ENCODE measurements at places on chromosomes 13 and 19. TPM values are rescaled to one million over a fixed set of nuclear protein-coding genes. Genes with fewer than 3 reads are reported as not detected.

- no peak for DNase-seq
- no peaks in the 10 kb centered on the region for H3K36me3 ChIP-seq
- H3K27ac ChIP-seq = no peak overlapping the region
- H3K27me3 ChIP-seq = no peaks in the 10 kb centered on the region
- H3K4me1 ChIP-seq = no peaks in the 10 kb centered on the region
These were observed 8.0 kb upstream of the TMEM160 start for GRCh38 chr19:47056411-47056810.

LILRA2 gene
- total RNA-seq = 0.68 TPM

- no peak overlapping the region for H3K4me3 ChIP-seq
- H3K27me3 ChIP-seq = no peaks in the 10 kb centered on the region
- no peaks in the 10 kb centered on the region for H3K36me3 ChIP-seq
- H3K27ac ChIP-seq = peak overlapping the region; percentile 94
- H3K4me1 ChIP-seq = peaks cover 79% of the 10 kb centered on the region
- DNase-seq = no peak
These were observed 37.1 kb upstream of the MEDAG start for GRCh38 chr13:30868799-30869470.

GRCh38 chr13:27962128-27962841 lies 6.8 kb downstream of the CDX2 start:
- DNase-seq = no peak
- H3K4me1 ChIP-seq = peaks cover 16% of the 10 kb centered on the region
- H3K27me3 ChIP-seq = peaks cover 26% of the 10 kb centered on the region
- no peak overlapping the region for H3K27ac ChIP-seq

TNFRSF19 gene
- total RNA-seq = 1.4 TPM

DNA sequence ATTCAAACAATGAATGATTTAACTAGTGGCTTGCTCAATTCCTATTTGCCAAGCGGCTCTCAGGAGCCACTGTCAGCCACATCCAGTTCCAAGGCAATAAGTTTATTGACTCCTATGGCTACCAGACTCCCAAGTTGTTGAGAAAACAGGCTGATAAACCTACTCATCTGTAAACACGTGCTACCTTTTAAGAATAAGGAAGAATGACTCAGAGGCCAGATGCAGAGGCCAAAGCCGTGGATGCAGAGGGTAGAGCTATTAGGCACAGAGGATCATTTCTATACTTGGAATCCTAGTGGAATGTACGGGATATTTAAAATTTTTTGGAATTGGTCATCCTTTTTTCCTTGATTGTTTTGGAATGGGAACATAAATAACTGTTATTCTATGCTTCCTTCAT lies 1921.1 kb downstream of the OLFM4 start:
- no peaks in the 10 kb centered on the region for H3K27me3 ChIP-seq
- H3K36me3 ChIP-seq = no peaks in the 10 kb centered on the region
- H3K27ac ChIP-seq = no peak overlapping the region
- H3K4me3 ChIP-seq = no peak overlapping the region
- H3K4me1 ChIP-seq = no peaks in the 10 kb centered on the region
- DNase-seq = no peak

DNA sequence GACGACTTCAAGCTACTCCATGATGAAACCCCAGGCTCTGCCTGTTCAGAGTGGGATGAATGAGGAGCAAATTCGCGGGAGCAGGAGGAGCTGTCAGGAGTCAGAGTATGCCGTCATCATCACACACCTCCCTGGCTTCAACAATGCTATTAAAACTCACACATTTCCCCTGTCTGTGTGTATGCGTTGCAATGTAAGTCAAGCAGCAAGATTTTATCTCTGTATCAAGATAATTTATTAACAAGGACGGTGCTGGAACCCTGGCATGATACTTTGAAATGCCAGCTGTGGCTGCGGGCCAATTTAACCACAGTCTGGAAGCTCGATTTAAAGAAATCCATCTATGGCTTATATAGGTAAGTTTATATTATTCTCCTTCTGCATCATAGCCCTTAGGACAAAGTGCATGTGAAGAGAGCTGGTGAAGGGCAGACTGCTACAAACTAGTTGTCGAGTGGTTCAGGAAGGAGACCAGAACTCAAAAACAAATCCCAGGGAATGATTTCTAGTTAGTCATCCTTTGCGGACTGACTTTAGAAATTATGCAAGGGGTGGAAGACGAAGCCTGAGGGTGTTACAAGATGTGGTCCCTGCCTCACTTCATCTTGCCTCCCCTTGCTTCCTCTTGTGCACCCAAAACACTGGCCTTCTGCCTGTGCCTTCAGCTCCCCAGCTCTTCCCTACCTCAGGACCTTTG lies 486.5 kb downstream of the COG6 start:
- H3K4me3 ChIP-seq = no peak overlapping the region
- H3K4me1 ChIP-seq = no peaks in the 10 kb centered on the region
- H3K27me3 ChIP-seq = no peaks in the 10 kb centered on the region
- H3K36me3 ChIP-seq = no peaks in the 10 kb centered on the region
- H3K27ac ChIP-seq = no peak overlapping the region
- DNase-seq = no peak

DNA sequence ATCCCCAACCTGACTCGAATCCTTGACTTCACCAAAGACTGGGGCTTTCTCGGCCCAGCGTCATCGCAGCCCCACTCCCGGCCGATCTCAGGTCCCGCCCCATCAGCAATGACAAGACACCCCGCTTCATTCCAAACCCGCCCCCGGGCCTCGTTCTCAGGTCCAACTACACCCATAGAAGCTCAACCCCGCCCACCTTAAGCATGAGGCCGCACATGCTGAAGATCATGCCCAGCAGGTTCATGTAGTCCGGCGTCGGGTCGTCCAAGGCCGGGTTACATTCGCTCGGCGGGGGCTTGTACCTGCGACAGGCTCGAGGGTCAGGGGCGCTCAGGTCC lies 2.3 kb downstream of the WDR83 start:
- no peaks in the 10 kb centered on the region for H3K27me3 ChIP-seq
- H3K36me3 ChIP-seq = peaks cover 4% of the 10 kb centered on the region
- peaks cover 43% of the 10 kb centered on the region for H3K4me1 ChIP-seq
- peak overlapping the region; percentile 100 for H3K27ac ChIP-seq

ADGRE3 gene
- total RNA-seq = not detected

DNA sequence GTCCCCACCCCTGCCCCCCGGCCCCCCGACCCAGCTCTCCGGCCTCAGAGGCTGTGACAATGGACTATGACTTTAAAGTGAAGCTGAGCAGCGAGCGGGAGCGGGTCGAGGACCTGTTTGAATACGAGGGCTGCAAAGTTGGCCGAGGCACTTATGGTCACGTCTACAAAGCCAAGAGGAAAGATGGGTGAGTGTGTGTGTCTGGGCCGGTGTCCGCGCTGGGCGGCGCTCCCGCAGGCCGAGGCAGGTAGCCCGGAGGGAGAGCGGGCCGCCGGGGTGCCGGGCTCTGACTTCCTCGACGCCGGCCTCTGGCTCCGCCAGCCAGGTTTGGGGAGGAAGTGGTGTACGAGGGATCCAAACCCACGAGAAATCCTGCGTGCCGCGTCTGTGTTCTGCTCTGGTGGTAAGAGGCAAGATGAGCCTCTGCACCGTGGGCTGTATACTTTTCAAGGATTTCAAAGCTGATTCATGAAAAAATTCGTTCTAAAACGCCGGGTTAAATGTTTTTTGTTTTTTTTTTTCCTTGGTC lies 718 bp downstream of the CDK8 start:
- peaks cover 23% of the 10 kb centered on the region for H3K4me1 ChIP-seq
- H3K36me3 ChIP-seq = no peaks in the 10 kb centered on the region
- H3K4me3 ChIP-seq = peak overlapping the region; percentile 81
- no peaks in the 10 kb centered on the region for H3K27me3 ChIP-seq
- peak overlapping the region; percentile 87 for H3K27ac ChIP-seq

AMER2 gene
- total RNA-seq = not detected

SERPINE3 gene
- total RNA-seq = not detected

DNA sequence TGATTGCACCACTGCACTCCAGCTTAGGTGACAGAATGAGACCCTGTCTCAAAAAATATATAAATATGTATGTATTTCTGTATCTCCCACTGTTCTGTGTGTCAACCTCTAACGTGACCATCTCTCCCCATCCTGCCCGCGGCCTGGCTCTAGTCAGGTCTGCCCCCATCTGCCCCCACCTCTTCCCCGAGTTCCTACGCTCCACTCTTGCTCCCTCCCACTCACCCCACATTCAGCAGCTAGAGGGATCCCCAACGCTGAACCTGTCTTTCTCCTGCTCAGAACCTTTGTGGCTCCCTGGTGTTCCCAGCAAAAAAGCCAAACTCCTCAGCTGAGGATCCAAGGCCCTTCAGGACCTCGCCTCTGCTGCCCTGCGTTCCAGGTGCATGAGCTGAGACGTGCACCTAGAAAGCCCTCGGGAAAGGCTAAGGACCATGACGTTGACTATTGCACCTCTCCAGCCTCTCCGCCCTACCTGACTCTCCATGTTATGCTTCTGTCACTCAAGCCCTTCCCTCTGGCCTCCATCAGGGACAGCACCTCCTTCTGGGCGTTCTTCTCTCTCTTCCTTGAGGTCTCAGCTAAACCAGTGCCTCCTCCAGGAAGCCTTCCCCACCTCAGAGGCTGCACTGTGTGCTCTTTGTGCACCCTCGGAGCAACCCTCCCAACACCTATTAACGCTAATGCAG lies 18.1 kb downstream of the AKT2 start:
- peaks cover 13% of the 10 kb centered on the region for H3K36me3 ChIP-seq
- no peak overlapping the region for H3K27ac ChIP-seq
- peaks cover 6% of the 10 kb centered on the region for H3K4me1 ChIP-seq
- DNase-seq = no peak
- no peaks in the 10 kb centered on the region for H3K27me3 ChIP-seq

- no peak overlapping the region for H3K4me3 ChIP-seq
- DNase-seq = no peak
- H3K27me3 ChIP-seq = no peaks in the 10 kb centered on the region
These were observed 104.4 kb downstream of the LHFPL6 start for GRCh38 chr13:39498471-39499114.

- H3K27ac ChIP-seq = no peak overlapping the region
- DNase-seq = no peak
- no peak overlapping the region for H3K4me3 ChIP-seq
- H3K4me1 ChIP-seq = no peaks in the 10 kb centered on the region
- H3K36me3 ChIP-seq = no peaks in the 10 kb centered on the region
- no peaks in the 10 kb centered on the region for H3K27me3 ChIP-seq
These were observed 48.7 kb upstream of the ZNF835 start for GRCh38 chr19:56720281-56720680.

DNA sequence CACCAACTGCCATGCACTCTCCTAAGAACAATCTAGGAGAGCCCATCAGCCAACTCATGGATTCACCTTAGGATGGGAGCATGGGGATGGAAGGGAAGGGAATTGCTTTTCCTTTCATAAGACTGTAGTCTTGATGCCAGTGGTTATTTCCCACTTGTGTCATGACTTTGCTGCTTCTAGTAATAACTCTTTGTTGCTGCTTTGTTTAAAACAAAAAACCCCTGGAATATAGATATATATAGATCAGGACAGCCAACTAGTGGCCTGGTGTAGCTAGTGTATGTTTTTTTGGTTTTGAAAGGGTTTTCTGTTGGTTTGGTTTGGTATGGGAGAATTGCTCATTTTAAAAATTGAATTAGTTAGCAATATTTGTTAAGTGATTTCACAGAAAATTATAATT lies 39.3 kb upstream of the KCTD4 start:
- H3K36me3 ChIP-seq = no peaks in the 10 kb centered on the region
- H3K27ac ChIP-seq = no peak overlapping the region
- H3K4me3 ChIP-seq = no peak overlapping the region
- H3K27me3 ChIP-seq = no peaks in the 10 kb centered on the region
- DNase-seq = no peak

GRCh38 chr19:35351411-35352176 lies 3.9 kb downstream of the FFAR1 start:
- no peaks in the 10 kb centered on the region for H3K36me3 ChIP-seq
- no peaks in the 10 kb centered on the region for H3K27me3 ChIP-seq
- no peak overlapping the region for H3K4me3 ChIP-seq
- H3K27ac ChIP-seq = no peak overlapping the region

- no peak overlapping the region for H3K4me3 ChIP-seq
- no peak overlapping the region for H3K27ac ChIP-seq
- no peak for DNase-seq
These were observed 235.0 kb downstream of the PCCA start for GRCh38 chr13:100323937-100324336.

DNA sequence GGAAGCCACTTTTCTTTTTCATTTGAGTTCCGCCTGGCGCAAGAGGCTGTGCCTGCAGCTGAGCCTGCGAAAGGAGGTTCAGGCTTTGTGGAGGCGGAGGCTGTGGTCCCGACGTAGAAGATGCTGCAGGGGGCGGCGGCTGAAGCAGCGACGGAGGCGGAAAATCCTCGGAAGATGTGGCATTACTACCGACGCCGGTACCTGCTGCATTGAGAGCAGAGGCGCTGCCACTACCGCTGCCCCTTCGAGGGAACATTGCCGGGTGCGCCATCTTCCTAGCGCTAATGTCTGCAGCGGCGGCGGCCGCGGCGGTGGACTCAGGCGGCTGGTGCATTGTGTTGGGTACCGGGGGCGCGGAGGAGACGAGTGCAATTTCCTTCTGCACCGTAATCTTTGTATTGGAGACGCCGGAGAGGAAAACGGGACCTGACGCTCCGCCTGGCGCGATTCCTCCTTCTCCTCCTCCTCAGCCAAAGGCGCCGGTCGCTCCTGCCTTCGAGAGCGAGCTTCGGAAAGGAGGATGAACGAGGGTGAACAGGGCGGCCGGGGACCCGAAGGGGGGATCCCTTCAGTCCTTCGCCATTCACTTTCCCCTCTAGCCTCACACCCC lies at the start of gene TSC22D1:
TSC22D1 (minus strand) TSS at position 590 of the 610 bp plus-strand sequence; CDS start at position 334, 256 bp downstream.
- H3K27me3 ChIP-seq = no peaks in the 10 kb centered on the region
- no peaks in the 10 kb centered on the region for H3K36me3 ChIP-seq
- peaks cover 27% of the 10 kb centered on the region for H3K4me1 ChIP-seq
- peak within 1 kb of the TSS; percentile 97 for H3K27ac ChIP-seq
- DNase-seq = no peak
- peak within 1 kb of the TSS; percentile 96 for H3K4me3 ChIP-seq

- no peak overlapping the region for H3K27ac ChIP-seq
- H3K36me3 ChIP-seq = no peaks in the 10 kb centered on the region
- DNase-seq = no peak
These were observed 410.2 kb downstream of the TBC1D4 start for GRCh38 chr13:75071796-75072195.

DNA sequence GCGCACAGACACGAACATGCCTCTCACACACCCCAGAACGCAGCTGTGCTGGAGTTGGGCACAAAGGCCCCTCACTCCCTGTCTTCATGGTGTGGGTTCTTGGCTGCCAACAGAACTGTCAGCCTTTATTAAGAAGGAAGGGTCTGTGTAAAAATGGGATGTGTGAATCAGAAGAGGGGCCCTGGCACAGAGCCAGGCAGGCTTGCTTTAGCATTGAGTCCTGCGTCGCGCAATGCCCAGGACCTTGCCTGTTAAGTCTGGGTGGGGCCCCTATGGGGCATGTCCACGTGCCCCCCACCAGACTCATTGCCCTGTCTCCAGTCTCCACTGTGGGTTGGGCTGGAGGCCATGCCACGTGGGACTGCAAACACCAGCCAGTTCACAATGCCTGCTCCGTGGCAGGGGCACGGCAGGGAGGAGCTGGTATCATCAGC lies 84.8 kb downstream of the SLC7A1 start:
- H3K4me1 ChIP-seq = peaks cover 13% of the 10 kb centered on the region
- no peak for DNase-seq
- peaks cover 21% of the 10 kb centered on the region for H3K36me3 ChIP-seq
- no peak overlapping the region for H3K4me3 ChIP-seq
- H3K27me3 ChIP-seq = no peaks in the 10 kb centered on the region
- no peak overlapping the region for H3K27ac ChIP-seq

ZNF468 gene
- total RNA-seq = 7.3 TPM
